Activated CD4-positive, alpha-beta T cell treated with anti-CD3 and anti-CD28 coated beads for 36 hours (primary cell): ENCODE measurements at places on chromosomes 11 and 22.

DNA sequence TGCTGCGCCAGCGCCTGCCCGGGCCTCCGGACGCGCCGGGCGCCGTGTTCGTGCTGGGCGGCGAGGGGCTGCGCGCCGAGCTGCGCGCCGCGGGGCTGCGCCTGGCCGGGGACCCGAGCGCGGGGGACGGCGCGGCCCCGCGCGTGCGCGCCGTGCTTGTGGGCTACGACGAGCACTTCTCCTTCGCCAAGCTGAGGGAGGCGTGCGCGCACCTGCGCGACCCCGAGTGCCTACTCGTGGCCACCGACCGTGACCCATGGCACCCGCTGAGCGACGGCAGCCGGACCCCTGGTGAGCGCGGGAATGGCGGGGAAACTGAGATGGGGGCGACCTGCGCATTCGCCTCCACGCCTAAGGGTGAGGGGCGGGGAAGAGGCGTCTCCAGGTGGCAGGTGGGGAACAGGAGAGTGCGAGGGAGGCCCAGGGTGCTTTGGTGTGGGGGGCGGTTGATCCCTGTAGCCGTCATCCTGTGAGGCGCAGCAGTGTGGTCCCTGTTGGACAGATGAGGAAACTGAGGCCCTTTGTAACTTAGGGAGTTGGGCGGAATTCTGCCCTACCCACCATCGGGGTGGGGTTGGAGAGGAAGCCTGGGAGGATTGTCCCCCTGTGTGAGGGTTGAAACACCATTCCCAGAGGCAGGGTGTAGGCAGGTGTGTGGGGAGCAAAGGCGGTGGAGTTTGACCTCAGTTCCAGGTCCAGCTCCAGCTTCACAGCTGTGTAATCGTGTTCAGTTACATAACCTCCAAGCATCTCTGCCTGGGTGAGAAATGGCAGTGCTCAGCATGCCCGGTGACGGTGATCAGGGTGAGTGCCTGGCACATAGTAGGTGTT is 758 bp downstream of the PDXP start:
- DNase-seq: peak; percentile 49

- DNase-seq: no peak
Observed at GRCh38 chr11:130653838-130654636, 205.6 kb downstream of the ADAMTS15 start.

- no peak for DNase-seq
Observed at GRCh38 chr11:121672630-121673487, 220.1 kb upstream of the SORL1-AS1 start.

GRCh38 chr22:30312053-30312452 is 14.7 kb downstream of the TBC1D10A start:
- peak; percentile 52 for DNase-seq

DNA sequence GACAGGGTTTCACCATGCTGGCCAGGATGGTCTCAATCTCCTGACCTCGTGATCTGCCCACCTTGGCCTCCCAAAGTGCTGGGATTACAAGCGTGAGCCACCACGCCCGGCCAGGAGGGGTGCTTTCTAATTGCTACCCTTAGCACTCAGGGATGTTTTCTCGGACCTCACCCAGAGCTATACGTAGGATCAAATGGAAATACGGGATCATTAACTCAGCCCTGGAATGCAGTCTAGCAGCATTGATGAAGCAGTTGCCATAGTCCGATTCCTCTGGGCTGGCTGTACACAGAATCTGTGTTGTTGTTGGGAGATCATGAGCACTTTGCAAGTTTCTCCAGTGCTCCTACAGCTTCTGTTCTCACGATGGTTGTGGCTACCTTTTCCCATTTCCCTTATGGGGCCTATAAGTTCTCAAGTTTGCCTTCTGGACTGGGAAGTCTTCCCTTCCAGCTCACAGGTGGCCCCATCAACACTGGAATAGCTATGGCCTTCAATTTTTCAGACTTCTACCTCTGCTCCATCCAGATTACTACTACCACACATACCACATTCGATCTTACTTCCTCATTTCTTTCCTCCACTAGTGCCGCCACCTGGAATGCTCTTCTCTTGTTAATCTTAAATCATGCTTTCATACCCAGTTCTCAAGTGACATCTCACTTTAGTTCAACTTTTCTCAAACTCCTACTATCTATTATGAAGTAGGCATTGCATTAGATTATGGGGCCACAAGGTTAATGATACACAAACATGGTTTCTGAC is 16.1 kb upstream of the PCF11 start:
- no peak for DNase-seq

GRCh38 chr22:23094695-23095681 is 24.7 kb downstream of the GNAZ start:
- no peak for DNase-seq

GRCh38 chr22:35043252-35043933 is 22.6 kb upstream of the ISX start:
- DNase-seq: peak; percentile 25

- DNase-seq: peak; percentile 74
Observed at GRCh38 chr22:17213976-17214375, 5.3 kb downstream of the ADA2 start.

DNA sequence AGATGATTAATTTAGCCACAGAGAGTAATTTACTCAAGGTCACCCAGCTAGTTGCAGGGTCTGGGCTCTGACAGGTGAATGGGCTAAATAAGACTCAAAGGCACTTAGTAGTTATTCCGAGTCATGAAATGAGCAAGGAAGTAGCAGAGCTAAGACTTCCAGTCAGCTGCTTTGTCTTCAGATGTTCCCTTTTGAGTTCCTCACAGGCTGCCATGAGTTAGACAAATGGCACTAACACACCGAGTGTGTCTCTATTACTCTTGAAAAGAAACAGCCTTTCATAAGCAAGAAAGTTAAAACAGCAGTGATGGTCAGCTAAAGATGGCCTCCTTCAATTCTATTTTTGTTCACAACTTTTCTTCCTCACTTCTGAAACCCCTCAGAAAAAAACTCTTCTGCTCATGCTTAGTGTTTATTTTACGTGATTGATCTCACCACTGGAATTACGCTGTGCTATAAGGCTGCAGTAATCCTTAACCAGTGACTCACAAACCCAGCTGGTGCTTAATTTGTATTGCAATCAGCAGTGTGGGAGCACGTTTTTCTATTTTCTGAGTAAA is 389.1 kb downstream of the AASDHPPT start:
- DNase-seq: no peak

- DNase-seq: no peak
Observed at GRCh38 chr11:15599376-15599775, 484.7 kb downstream of the INSC start.

GRCh38 chr11:68026391-68027105 is 3.9 kb upstream of the NDUFS8 start:
- no peak for DNase-seq

- DNase-seq: no peak
Observed at GRCh38 chr11:78364128-78364751, 53.4 kb downstream of the GAB2 start.

GRCh38 chr11:3380706-3381545 is 2.0 kb upstream of the ZNF195 start:
- no peak for DNase-seq

- DNase-seq: no peak
Observed at GRCh38 chr22:38727123-38727522, 21.4 kb downstream of the GTPBP1 start.

DNA sequence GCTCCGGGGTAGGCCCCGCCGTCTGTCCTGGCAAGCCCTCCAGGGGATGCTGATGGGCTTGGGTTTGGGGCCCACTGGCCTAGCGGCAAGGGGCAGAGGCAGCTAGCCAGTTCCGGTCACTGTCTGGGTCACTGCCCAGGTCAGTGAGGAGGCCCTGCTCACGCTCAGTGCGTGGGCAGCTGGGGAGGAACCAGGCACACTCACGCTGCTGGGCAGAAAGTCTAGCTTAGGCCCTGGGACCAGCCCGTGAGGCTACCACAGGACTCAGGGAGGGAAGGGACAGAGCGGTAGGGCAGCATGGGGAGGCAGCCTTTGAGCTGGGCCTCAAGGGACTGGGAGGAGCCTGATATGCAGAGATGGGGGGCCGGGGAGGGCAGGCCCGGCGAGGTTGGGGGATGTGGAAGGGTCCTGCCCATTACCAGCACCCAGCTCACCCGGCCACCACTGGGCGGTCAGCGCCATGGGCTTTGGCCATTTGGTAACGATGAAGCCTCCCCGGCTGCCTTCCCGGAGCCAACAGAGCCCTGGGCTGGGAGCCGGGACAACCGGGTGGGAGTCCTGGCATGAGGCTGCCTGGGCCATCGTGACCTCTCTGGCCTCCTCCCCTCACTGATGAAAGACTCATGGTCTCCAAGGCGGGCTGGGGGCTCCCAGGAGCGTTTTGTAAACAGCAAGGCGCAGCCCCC is 14.2 kb downstream of the SHISAL1 start:
- DNase-seq: no peak

GRCh38 chr11:1730059-1730629 is 20.3 kb downstream of the IFITM10 start:
- DNase-seq: no peak

GRCh38 chr11:33861941-33862589 is 29.8 kb downstream of the LMO2 start:
- DNase-seq: no peak

DNA sequence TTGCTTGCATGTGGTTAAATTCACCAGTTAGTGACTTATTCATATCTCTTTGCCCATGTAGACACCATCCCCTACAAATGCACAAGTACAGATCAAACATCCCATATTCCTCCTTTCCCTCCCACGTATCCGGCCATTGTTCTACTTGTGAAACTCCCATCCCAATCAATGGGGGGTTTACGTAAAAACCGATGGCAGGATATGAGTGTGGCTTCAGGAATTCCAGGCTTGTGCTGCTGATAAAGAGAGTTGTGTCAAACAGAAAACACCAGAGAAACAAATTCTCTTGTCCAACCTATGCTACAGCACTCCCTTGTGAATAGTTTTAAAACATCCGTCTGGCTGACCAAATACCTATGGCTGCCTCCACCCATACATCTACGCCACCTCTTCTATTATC is 15.5 kb downstream of the FLI1 start:
- DNase-seq: no peak

DNA sequence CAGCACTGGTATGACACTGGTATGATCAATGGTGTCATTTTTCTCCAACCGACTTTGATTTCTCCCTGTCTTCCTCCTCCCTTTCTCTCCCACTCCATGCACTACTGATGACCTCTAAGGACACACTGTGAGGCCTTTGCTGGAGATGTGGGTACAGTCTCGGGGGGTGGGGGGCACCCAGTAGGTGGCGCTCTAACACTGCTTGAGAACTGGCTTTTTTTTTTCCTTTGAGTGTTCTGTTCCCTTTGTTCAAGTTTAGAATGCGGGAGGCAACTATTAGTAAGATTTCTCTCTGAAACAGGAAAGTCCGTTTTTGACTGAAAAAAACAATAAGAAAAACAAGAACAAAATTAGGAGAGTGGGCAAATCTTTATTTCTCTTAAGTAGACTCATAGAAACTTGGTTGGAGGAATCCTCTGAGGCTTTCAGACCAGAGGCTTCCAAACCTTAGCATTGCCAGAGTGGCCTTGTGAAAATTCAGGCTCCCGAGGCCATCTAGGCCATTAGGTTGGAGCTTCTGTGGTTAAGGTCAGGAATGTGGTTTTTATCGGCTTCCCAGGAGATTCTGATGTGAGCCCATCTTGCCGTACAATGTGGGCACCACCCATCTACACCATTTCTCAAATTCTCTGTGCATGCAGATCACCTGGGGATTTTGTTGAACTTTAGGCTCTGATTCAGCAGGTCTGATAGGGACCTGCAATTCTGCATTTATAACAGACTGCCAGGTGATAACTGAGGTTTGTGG is 43.2 kb downstream of the PANX1 start:
- DNase-seq: peak; percentile 70

GRCh38 chr11:48170241-48171233 is 46.1 kb upstream of the OR4B1 start:
- DNase-seq: no peak

DNA sequence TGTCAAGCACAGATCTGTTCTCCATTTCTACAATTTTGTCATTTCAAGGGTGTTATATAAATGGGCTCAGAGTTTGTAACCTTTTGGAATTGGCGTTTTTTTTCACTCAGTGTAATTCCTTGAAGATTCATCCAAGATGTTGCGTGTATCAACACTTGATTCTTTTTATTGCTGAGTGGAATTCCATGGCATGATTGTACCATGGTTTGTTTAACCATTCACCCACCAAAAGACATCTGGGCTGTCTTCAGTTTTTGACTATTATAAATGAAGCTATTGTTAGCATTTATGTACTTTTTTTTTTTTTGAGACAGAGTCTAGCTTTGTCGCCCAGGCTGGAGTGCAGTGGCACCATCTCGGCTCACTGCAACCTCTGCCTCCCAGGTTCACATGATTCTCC is 2.9 kb downstream of the OOSP1 start:
- no peak for DNase-seq

- DNase-seq: no peak
Observed at GRCh38 chr11:1291295-1292017, 18.0 kb downstream of the TOLLIP start.

DNA sequence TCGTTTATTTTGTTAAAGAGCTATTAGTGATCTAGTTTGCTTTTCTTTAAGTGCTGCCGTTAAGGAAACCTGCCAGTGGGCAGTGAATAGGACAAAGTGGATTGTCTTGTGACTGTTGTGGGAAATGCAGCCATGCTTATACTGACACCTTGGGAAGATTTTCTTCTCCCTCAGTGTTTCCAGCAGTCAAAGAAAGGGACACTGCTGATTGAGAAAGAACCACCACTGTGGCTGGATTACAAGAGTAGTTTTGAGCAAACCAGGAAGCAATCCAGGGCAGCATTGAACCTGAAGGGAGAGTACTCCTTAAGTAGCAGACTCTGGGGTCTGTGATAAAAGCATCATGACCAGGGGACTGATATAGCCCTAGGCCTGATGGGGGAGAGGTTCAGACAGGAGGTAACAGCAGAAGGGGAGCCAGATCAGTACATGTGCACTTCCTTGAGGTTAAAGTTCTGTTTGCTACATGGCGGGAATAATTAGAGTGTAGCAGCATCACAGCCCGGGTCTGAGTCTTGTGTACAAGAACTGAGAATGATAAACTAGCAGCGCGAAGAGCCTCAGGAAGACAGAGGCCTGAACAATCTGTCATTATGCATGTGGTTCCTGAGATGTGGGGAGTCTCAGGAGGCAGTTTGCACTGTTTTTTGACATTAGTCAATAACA is 167.8 kb downstream of the C11orf91 start:
- DNase-seq: no peak
